ENCODE measurements at places on chromosomes 3 and 15.

DNA sequence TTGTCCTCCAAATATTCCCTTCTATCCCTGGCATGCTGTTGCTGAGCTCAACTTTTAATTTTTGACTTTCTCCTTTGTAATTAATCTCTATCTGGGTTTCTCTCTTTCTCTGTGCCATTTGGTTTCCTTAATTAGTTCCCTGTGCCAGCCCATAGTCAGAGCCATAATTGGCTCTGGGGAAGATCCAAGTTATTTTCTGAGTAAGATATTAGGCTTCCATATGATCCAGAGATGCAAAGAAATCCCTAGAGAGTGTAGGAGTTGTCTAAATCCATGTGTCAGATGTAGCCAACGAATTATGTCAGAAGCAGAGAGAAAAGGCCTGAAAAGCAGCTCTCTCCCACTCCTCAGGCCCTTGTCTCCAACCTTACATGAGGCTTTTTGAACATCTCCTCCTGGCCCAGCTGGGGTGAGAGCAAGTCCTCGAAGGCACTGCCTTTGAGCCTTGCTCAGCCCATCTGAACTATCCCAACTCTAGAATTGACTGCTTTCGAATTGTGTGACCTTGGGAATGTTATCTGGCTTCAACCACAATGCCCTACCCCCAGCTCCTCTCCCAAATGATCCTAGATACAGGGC is 46.4 kb downstream of the MOBP start:
- DNase-seq: no peak

DNA sequence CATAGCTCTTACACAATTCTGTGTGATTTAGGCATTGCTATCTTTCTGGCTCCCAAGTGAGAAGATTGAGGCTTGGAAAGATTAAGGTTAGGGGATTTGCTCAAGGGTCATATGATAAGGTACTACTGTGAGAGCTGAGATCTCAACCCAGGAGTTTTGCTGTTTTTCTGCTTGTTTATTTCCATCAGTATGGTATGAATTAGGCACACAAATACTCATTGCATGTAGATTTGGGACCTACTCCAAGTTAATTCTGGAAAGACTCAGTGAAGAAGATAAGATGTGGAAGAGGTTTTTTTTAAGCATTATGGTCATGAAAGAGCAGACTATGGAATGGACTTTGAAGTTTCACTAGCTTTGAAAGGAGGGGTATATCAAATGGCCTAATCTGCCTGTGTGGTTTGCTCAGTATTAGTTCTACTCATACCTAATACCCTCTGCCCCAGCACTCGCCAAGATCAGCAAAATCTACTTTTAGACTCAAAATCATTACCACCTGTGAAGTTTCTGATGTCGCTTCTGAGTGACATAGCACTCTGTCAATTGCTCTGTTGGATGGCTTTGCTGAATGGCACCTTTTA is 12.5 kb downstream of the MBNL1 start:
- DNase-seq: no peak

DNA sequence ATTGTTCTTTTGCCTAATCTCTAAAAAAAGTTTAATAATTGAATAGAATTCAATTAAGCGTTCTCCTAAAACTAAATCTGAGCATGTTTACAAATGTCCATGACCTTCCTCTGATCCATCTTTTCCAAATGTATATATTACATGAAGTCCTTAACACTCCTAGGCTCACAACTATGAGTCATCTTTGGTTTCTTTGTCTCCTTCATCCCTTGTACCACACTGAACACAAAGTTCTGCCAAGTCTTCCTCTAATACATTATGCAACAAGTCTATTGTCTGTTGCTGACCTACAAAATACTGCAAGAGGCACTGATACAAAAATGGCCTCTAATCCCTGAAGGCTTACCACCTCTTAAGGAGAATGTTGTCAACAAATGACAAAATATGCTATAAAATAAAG is 550.2 kb downstream of the PYDC2 start:
- no peak for DNase-seq

GRCh38 chr3:189325454-189325853 is 153.7 kb downstream of the TPRG1 start:
- DNase-seq: no peak

Measured in RWPE2 (cell line).